Testis (tissue), 5 donors: ENCODE measurements at places on chromosomes 1 and 21. TPM values are rescaled to one million over a fixed set of nuclear protein-coding genes. Genes with fewer than 3 reads are reported as not detected.
A peak's percentile ranks its signal among the peaks of the same experiment; 100 is the strongest.

- H3K4me1 ChIP-seq, result peaks cover 49% of the 10 kb centered on the region
- no peak overlapping the region for H3K27ac ChIP-seq
- no peak overlapping the region for H3K4me3 ChIP-seq
- H3K36me3 ChIP-seq, result no peaks in the 10 kb centered on the region
These were observed 32.1 kb downstream of the LRP8 start for GRCh38 chr1:53295726-53296116.

Gene CYP4A11
- total RNA-seq, result not detected

DNA sequence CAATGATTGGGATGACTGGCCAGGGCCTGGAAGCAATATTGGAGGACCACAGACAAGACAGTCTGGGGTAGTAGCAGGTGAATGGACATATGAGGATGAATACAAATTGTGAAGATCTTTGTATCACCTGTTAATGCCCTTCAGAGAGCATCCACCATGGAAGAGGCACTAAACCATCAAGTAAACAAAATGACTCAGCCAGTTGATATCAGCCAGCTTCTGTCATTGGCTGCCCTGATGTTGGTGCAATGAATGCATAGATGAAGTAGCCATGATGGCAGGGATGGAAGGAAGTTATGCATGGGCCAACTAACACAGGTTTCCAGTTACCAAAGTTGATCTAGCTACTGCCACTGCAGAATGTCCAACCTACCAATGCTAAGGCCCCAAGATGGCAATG, 16.1 kb upstream of the ERI3 start:
- DNase-seq, result no peak
- no peak overlapping the region for H3K27ac ChIP-seq
- H3K27me3 ChIP-seq, result no peaks in the 10 kb centered on the region
- H3K4me1 ChIP-seq, result no peaks in the 10 kb centered on the region
- no peaks in the 10 kb centered on the region for H3K36me3 ChIP-seq
- H3K4me3 ChIP-seq, result no peak overlapping the region

Gene B3GALT5
- total RNA-seq, result 2.7 TPM

DNA sequence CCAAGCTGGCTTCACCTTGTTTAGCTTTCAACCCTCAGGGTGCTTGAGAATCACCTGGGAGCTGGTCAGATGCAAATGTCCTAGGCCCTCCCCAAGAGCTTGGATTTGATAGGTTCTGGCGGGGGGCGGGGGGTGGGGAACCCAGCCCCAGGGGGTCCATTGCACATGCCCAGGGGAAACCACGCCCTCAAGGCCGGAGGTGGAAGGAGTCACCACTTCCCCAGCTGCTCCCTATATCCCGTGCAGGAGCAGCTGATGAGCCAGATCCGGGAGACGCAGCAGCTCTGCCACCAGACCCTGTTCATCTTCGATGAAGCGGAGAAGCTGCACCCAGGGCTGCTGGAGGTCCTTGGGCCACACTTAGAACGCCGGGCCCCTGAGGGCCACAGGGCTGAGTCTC, 5.8 kb downstream of the TOR3A start:
- H3K36me3 ChIP-seq, result no peaks in the 10 kb centered on the region
- H3K4me1 ChIP-seq, result peaks cover 31% of the 10 kb centered on the region
- H3K4me3 ChIP-seq, result no peak overlapping the region
- DNase-seq, result no peak
- H3K27me3 ChIP-seq, result no peaks in the 10 kb centered on the region
- no peak overlapping the region for H3K27ac ChIP-seq

- H3K27ac ChIP-seq, result no peak overlapping the region
- no peak for DNase-seq
- H3K36me3 ChIP-seq, result no peaks in the 10 kb centered on the region
These were observed 10.7 kb upstream of the ELOA start for GRCh38 chr1:23732363-23733224.

Gene NOS1AP
- total RNA-seq, result 4.1 TPM

Gene MAP3K21
- 111 TPM for total RNA-seq

Gene TOE1
- 16.3 TPM for total RNA-seq

DNA sequence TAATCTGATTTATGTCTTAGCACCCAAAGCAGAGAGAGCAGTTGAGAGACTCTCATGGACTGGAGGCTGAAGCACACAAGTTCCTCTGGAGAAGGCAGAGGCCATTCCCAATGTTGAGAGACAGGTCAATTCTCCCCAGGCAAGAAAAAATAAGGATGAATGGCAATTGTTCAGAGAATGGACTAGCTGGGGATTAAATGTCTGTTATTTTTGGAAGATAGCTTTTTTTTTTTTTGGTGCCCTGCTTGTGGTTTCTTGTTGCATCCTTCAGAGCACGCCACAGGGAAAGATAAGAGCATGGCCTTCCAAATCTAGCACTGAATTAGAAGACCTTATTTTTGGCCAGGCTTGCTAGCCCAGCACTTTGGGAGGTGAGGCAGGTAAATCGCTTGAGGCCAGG, 65.6 kb upstream of the ERRFI1 start:
- H3K4me3 ChIP-seq, result no peak overlapping the region
- no peak overlapping the region for H3K27ac ChIP-seq
- no peak for DNase-seq
- H3K27me3 ChIP-seq, result no peaks in the 10 kb centered on the region

Gene MYCL
- total RNA-seq, result 3.3 TPM

Gene JAM2
- total RNA-seq, result 93.5 TPM

Gene TDRD5
- 30.5 TPM for total RNA-seq

GRCh38 chr1:39220891-39221870, 16.7 kb downstream of the MACF1 start:
- H3K36me3 ChIP-seq, result no peaks in the 10 kb centered on the region
- DNase-seq, result no peak
- H3K4me3 ChIP-seq, result no peak overlapping the region
- H3K27ac ChIP-seq, result no peak overlapping the region
- no peaks in the 10 kb centered on the region for H3K27me3 ChIP-seq
- H3K4me1 ChIP-seq, result no peaks in the 10 kb centered on the region

Gene MCOLN2
- total RNA-seq, result 3.2 TPM

- no peaks in the 10 kb centered on the region for H3K4me1 ChIP-seq
- DNase-seq, result no peak
- H3K4me3 ChIP-seq, result no peak overlapping the region
- H3K27ac ChIP-seq, result no peak overlapping the region
- H3K36me3 ChIP-seq, result no peaks in the 10 kb centered on the region
These were observed 171.7 kb downstream of the NFIA start for GRCh38 chr1:61253912-61254633.

- no peak for DNase-seq
- H3K27me3 ChIP-seq, result no peaks in the 10 kb centered on the region
- H3K4me1 ChIP-seq, result no peaks in the 10 kb centered on the region
- H3K36me3 ChIP-seq, result no peaks in the 10 kb centered on the region
- H3K4me3 ChIP-seq, result no peak overlapping the region
These were observed 293.8 kb downstream of the NCAM2 start for GRCh38 chr21:21291883-21292569.

DNA sequence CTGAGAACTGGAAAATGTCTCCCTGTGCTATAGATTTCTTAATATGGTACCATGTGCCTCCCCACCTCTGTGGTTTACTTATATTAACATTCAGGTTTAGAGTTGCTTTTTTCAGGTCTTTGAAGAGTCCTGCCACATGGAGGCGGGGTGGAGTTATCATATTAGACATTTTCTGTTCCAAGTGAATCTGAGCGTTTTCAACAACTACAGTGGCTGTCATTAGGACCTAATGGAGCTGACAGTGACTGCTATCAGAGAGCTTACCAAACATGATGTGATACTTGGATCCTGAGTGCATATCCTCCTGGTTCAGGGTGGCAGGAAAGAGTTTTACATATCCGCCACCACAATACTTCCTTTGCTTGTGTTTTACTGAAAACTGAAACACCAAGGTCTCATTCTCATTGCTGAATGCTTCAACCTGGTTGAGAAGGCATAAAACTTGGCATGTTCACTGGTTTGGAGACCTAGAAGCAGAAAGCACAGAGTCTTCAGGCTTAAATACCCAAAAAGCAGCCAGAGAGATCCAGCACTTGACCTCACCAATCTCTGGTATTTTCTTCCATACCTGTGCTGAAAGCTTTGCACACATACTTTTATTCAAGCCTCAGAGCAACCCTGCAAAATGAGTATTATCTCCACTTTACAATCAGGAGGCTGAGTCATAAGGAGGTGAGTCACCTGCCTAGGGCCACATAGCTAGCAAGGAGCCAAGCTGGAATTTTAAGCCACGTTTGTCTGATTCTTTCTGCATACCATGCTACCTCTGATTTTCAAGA, 47.4 kb upstream of the OSBPL9 start:
- no peak overlapping the region for H3K27ac ChIP-seq
- no peak overlapping the region for H3K4me3 ChIP-seq
- peak; percentile 62 for DNase-seq
- H3K36me3 ChIP-seq, result no peaks in the 10 kb centered on the region
- peaks cover 27% of the 10 kb centered on the region for H3K4me1 ChIP-seq

GRCh38 chr1:208497866-208498541, 253.8 kb upstream of the PLXNA2 start:
- H3K36me3 ChIP-seq, result no peaks in the 10 kb centered on the region
- H3K4me1 ChIP-seq, result no peaks in the 10 kb centered on the region
- no peak overlapping the region for H3K4me3 ChIP-seq
- DNase-seq, result no peak

GRCh38 chr1:30855686-30856259, 52.8 kb downstream of the SDC3 start:
- H3K4me3 ChIP-seq, result no peak overlapping the region
- DNase-seq, result no peak
- no peaks in the 10 kb centered on the region for H3K36me3 ChIP-seq

GRCh38 chr21:40049931-40050290, 182.7 kb downstream of the PCP4 start:
- DNase-seq, result no peak
- H3K36me3 ChIP-seq, result no peaks in the 10 kb centered on the region
- H3K27me3 ChIP-seq, result no peaks in the 10 kb centered on the region
- H3K27ac ChIP-seq, result no peak overlapping the region

- H3K4me1 ChIP-seq, result no peaks in the 10 kb centered on the region
- no peaks in the 10 kb centered on the region for H3K27me3 ChIP-seq
- no peak overlapping the region for H3K27ac ChIP-seq
- H3K36me3 ChIP-seq, result no peaks in the 10 kb centered on the region
These were observed 77.6 kb downstream of the LRRN2 start for GRCh38 chr1:204607910-204608309.

DNA sequence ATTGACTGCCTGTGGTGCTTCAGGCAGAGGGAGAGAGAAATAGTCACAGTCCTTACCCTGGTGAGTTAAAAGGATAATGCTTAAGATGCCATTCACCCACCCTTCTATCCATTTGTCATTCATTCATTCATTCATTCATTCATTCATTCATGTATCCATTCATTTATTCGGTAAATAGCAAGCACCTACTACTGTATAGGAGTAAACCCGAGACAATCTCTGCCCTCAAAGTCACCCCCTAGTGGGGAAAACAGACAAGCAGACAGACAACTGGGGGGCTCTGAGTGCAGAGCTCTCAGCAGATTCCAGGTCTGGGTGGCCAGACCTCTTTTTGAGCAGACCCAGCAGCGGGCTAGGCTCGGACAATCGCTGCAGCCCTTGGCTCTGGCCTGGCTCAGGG, 14.1 kb upstream of the ACTL8 start:
- H3K4me3 ChIP-seq, result no peak overlapping the region
- H3K27me3 ChIP-seq, result no peaks in the 10 kb centered on the region
- no peak for DNase-seq
- peaks cover 8% of the 10 kb centered on the region for H3K4me1 ChIP-seq
- H3K36me3 ChIP-seq, result no peaks in the 10 kb centered on the region

- H3K27ac ChIP-seq, result no peak overlapping the region
- H3K4me1 ChIP-seq, result no peaks in the 10 kb centered on the region
- no peak for DNase-seq
- no peaks in the 10 kb centered on the region for H3K36me3 ChIP-seq
These were observed 15.2 kb upstream of the NBL1 start for GRCh38 chr1:19628879-19629278.

GRCh38 chr1:30801771-30802198, 44.2 kb upstream of the LAPTM5 start:
- H3K4me3 ChIP-seq, result peak overlapping the region; percentile 31
- peaks cover 16% of the 10 kb centered on the region for H3K4me1 ChIP-seq
- H3K36me3 ChIP-seq, result no peaks in the 10 kb centered on the region
- H3K27ac ChIP-seq, result no peak overlapping the region
- DNase-seq, result peak; percentile 90

GRCh38 chr1:7352364-7352763, 418.7 kb upstream of the VAMP3 start:
- H3K4me1 ChIP-seq, result no peaks in the 10 kb centered on the region
- H3K36me3 ChIP-seq, result no peaks in the 10 kb centered on the region

- H3K27me3 ChIP-seq, result no peaks in the 10 kb centered on the region
- no peak for DNase-seq
- no peaks in the 10 kb centered on the region for H3K4me1 ChIP-seq
- H3K4me3 ChIP-seq, result no peak overlapping the region
- H3K27ac ChIP-seq, result no peak overlapping the region
These were observed 168.4 kb downstream of the PCNX2 start for GRCh38 chr1:233127157-233127556.

DNA sequence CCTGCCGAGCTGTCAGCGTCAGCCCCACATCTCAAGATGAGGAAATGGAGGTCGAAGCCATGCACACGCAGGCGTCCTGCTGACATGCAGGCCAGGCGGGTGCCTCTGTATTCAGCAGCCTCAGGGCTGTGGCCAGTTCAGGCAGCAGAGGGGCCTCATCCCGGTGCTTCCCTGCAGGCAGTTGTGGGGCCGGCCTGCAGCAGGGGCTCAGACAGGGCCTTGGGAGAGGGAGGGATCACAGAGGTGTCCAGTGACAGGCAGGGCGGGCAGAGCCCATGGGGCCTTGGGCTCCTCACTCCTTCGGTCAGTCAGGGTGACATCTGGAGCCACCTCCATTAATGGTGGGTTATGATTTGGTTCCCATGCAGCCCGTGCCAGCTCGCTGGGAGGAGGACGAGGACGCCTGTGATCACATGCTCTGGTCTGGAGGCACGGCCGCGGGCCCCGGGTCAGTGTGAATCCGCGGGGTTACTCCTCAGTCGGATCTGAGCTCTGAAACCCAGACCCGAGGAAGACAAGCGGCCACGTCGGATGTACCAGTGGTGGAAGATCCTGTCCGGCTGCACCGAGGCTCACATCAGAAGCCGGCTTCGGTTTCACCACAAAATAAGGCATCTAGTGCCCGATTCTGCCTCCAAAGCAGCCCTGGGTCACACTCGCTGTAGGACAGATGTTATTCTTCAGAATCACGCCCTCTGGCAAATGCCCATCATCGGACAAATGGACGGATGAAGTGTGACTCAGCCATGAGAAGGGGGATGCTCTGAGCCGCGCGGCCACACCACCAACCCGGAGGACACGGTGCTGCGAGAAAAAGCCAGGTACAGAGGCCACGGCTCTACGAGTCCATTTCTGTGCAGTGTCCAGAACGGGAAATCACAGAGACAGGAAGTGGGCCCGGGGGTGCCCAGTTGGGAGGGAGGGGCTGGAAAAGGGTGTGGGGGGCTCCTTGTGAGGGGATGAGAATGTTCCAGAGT, 33.4 kb downstream of the KRTAP10-1 start:
- no peak overlapping the region for H3K4me3 ChIP-seq
- H3K27ac ChIP-seq, result no peak overlapping the region
- H3K36me3 ChIP-seq, result no peaks in the 10 kb centered on the region
- no peaks in the 10 kb centered on the region for H3K4me1 ChIP-seq
- no peaks in the 10 kb centered on the region for H3K27me3 ChIP-seq
- DNase-seq, result no peak
